ENCODE measurements at places on chromosomes 12 and 14.

- no peak for DNase-seq
These were observed 1.4 kb upstream of the M6PR start for GRCh38 chr12:8950702-8951478.

- no peak for DNase-seq
These were observed 1.6 kb downstream of the ART4 start for GRCh38 chr12:14841761-14842160.

GRCh38 chr14:66472251-66472650 lies 13.9 kb upstream of the CCDC196 start:
- DNase-seq, result no peak

GRCh38 chr14:58992935-58993334 lies 195.5 kb upstream of the DAAM1 start:
- no peak for DNase-seq

- no peak for DNase-seq
These were observed 8.8 kb upstream of the ANKRD33 start for GRCh38 chr12:51879102-51879501.

- DNase-seq, result peak; percentile 18
These were observed 25.4 kb downstream of the CDC42BPB start for GRCh38 chr14:103031956-103032355.

- DNase-seq, result no peak
These were observed 29.8 kb downstream of the GPRC5D start for GRCh38 chr12:12922191-12922616.

All from NCI-H1092 treated with DMSO at 0.1 percent for 48 hours (cell line).